Thoracic aorta (tissue), 2 donors: ENCODE measurements at places on chromosomes 11 and 22.
A peak's percentile ranks its signal among the peaks of the same experiment; 100 is the strongest.

DNA sequence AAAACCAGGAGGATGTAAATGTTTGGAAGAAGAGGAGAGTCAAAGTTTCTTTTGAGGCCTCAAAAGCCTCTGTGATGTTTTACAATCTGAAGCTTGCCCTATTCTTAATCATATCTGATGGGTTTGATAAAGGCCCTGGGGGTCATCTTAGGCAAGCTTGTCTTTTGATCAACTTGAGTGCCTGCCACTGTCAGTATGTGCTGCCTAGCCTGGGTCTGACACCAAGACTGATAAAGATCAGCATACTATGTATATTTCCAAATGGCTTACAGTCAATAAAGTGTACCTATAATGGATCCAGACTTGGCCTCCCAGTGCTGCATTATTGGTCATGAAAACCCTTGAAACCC, 12.7 kb downstream of the EHF start:
- no peak for DNase-seq

DNA sequence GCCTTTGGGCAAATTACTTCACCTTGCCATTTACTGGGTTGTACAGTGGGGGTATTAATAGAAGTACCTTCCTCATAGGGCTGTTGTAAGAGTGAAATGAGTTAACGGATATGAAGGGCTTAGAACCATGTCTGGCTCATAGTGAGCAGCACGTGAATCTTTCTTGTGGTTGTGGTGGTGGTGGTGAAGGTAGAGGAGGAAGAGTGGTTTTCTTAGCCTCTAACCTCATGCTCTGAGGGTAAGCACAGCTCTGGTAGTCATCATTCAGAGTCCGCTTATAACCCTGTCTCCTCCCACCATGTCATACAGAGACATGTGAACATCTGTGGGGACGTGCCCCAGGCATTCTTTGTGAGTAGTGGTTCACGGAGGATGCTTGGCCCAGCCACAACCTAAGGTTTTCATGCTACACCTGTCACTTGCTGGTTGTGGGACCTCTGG, 43.6 kb downstream of the TEAD1 start:
- no peak for DNase-seq

DNA sequence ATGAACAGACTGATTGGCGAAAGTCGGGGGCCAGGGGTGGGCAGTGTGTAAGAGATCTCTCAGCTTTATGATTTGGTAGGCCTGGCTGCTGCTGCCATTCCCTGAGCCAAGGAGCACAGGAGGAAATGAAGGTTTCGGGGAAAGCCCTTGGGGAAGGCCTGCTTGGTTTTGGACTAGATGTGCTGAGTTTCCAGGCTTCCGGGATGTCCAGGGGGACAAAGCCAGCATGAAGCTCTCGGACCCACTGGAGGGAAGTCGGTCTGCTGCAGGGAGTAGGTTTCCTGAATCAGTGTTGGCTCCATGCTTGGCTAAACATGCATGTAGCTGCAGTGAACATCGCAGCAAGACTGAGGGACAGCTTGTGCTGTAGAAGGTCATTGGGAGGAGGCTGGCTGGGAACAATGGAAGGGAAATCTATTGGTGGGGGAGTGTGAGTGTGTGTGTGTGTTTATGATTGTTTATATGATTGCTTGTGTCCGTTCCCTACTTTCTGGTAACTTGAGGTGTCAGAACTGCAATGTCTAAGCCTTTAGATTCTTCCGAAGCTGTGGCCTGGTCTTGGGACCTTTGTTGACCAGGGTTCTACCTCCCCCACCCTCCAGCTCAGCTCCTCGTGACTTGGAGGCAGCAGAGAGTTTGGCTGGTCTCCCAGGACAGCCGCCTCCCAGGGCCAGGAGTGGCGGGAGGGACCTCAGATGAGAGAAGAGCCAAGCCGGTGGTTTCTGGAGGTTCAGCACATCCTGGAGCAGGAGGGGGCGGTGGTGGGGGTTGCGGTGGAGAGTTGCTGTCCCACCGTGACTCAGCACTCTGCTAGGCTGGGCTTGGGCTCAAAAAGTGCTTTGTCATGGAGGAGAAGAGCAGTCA, 4.0 kb upstream of the FTH1 start:
- DNase-seq: peak; percentile 98

DNA sequence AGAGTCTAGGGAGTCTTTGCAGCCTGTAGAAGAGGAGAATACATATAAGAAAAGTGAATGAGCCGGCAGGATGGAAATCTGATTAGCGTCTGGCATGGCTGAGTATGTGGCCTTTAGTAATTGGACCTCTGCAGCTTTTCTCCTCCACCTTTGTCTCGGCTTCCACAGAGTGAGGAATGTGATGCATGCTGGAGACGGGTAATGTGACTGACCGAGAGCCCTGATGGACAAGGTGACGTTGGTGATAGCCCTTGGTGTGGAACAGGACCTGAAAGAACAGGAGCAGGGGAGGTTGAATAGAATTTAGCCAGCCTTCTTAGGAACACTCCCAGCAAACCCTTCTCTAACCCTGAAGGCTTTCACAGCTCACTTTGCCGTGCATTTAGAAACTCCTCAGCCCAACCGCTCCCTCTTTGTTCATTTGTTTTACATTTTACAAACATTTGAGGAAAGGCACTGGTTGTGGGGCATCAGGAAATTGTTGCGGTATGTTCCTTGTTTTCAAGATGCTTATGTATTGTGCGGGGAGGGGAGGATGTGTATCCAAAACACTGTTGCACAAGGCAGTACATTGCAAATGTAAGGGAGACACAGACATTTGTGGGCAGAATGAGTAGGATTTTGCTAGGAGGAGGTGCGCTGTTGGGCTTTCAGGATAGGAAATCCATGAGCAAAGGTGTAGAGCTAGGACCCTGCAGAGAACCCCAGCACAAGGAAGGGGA, 6.9 kb downstream of the GTPBP1 start:
- DNase-seq: no peak

DNA sequence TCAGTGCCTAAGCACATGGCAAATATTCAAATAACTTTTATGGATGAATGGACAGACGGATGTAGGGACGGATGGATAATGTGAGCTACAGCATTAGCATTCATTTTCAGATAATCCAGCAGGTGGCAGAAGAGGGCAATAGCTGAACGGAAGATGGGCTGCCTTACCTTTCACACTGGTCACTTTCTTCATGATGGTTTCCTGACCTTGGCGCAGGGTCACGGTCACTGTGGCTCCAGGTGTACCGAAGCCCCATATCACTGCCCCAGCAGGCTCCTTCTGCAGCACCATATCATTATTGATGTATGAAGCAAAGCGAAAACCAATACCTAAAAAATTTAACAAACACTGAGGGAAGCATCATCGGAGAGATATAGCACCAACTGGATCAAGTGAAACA, 4.3 kb downstream of the SIAE start:
- DNase-seq: no peak

GRCh38 chr22:37079668-37080171, 28.2 kb downstream of the KCTD17 start:
- DNase-seq: no peak

DNA sequence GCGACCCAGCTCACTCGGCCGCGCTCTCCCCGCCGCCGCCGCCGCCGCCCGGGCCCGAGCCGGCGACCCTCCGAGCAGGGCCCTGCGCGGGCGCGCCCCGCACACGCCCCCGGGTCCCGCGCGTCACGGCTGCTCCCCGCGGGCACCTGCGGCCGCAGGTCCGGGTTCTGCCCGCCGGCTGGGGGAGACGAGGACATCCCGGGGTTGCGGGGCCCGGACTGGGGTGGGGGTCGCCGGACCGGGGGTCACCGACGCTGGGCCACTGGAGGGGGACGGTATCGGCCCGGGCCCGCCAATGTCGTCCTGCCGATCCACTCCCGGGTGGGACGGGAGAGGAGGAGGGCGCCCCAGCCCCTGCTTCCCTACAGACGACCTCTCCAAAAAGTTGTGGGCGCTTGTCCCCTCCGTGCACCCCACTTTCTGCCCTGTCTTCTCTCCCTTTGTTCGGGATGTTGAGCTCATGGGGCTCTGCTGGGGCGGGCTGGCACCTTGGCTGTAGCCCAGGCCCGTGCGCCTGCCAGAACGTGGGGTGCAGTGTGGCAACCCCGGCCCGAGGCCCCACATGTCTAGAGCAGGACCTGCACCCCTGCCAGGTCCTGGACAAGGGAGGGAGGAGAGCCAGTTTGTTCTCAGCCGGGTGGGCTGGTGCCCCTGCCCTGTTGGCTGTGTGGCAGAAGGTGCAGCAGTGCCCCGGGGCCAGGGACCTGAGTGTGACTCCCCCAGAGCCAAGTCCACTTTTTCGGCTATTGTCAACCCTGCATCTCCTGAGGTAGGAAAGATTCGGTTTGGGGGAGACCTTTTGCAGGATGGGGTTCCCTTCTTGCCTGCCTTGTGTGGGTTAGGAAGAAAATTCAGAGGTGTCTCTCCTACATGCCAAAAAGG, 40.2 kb upstream of the CELSR1 start:
- DNase-seq: no peak

- no peak for DNase-seq
Measured at GRCh38 chr22:37417677-37418348, 9.5 kb downstream of the ELFN2 start.

DNA sequence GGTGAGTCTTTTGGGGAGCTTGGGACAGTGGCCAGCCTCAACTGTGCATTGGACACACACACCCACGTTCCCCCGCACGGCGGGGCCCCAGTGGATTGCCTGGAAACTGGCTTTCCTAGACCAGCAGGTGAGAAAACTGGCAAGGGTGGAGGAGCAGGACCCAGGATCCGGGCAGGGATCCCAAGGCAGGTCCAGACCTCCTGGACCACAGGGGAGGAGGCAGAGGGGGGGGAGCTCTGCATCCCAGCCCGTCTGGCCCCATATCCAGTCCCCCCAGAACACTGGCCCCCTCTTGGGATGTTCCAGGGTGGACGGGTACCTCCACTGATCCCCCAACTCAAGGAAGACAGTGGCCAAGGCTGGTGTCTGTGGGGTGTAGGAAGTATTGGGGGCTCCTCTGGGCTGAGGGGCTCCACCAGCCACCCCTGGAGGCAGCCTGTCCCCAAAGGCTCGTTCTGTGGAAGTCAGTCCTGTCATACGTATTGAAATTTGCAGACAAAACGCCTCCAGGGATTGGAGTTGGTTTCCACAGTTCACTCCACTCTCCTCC, 89.3 kb upstream of the LINC01488 start:
- DNase-seq: no peak

DNA sequence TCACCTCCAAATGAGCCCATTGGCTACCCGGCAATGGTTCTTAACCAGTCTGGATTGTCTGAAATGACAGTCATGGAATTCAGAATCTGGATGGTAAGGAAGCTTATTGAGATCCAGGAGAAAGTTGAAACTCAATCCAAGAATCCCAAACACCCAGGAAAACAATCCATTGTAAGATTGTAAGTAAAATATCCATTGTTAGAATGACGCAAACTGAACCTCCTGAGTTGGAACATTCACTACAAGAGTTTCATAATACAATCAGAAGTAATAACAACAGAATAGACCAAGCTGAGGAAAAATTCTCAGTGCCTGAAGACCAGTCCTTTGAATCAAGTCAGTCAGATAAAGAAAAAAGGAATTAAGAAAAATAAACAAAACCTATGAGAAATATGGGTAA, 22.1 kb downstream of the OR8G5 start:
- DNase-seq: no peak

- DNase-seq: no peak
Measured at GRCh38 chr11:283405-284104, 5.3 kb downstream of the NLRP6 start.

- no peak for DNase-seq
Measured at GRCh38 chr11:75770102-75770501, 1.5 kb downstream of the DGAT2 start.

DNA sequence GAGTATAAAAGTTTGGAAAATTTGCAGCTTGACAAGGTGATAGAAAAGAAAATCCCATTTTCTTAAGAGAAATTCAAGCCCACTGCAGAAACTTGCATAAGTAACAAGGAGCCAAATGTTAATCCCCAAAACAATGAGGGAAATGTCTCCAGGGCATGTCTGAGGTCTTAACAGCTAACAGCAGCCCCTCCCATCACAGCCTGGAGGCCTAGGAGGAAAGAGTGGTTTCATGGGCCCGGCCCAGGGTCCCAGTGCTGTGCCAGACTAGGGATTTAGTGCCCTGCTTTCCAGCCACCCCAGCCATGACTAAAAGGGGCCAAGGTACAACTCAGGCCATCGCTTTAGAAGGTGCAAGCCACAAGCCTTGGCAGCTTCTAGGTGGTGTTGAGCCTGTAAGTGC, 123.7 kb upstream of the TRPC6 start:
- DNase-seq: no peak
